Lung (tissue), 17 donors: ENCODE measurements at places on chromosomes 4 and X. TPM values are rescaled to one million over a fixed set of nuclear protein-coding genes. Genes with fewer than 3 reads are reported as not detected.

KCNIP4 gene
- polyA plus RNA-seq = not detected

HTRA3 gene
- 9.5 TPM for polyA plus RNA-seq

- DNase-seq = no peak
These were observed 21.3 kb downstream of the LRRC66 start for GRCh38 chr4:51998837-51999236.

DNA sequence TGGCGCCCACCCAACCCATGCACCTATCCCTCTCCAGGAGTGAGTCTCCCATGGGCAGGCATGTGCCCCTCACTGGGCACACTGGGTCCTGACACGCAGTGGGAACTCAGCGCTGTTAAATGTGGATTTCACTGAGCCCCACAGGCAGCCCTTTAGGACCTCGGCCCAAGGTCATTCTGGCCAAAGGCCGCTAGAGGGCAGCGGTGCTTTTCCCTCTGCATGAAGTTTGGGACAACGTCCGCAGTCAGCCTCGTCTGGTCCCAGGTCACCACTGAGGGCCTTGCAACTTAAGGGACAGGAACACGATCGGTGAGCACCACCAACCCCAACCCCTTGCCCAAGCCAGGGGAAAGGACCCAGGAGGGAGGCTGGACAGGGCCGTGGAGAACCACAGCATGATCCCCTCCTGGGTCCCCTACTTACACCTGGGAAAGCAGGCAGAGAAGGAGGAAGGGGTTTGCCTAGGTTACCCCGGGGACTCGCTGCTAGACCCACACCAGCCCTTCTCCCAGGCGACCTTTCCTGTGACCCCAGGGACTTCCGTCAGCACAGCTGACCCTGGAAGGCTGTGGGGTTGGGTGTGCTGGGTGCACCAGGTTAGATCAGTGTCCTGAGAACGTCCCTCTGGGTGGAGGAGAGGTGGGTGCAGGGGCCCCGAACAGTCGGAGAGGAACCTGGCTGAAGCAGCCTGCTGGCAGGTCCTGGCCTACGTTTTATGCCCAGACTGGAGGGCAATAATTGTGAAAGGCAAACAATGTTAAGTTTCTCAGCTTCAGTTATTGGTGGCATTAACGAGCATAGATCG is 24.0 kb downstream of the CYTL1 start:
- DNase-seq = peak; percentile 84

DNA sequence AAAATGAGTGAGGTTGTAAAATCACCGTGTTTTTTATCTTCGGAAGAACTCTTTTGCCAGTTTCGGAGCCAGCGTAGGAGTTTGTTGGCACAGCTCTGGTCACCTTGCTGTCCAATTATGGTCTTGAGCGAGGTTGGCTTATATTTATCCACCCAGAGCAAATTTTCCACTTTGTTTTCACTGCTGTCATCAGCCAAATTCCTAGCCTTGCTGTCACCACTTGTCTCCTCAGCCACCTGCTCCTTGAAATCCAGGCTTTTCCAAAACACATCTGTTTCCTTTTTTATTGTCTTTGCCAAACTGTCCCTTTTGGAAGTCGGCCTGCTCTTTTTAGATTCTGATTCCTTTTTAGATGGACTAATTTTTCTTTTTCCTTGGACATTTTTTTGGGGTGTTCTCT is 57.6 kb downstream of the RFC1 start:
- peak; percentile 23 for DNase-seq

DNA sequence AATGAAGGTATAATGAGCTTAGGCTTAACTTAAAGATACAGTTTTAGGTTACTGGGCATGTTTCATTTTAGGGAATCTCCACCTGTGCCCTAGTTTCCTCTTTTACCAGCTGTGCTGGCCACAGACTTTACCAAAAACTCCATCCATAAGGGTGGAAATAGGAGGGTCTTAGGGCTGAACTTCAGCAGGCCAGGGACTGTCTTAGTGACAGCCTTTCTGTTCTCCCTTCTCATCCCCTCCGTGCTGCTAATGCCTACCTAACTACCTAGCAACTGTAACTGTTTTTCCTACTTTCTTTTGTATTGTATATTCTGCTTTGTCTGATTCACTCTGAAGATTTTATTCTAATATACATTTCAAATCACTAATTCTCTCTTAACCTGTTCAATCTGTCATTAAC is 1375.3 kb downstream of the PCDH18 start:
- DNase-seq = no peak

GRCh38 chr4:9969526-9970398 is 51.5 kb downstream of the SLC2A9 start:
- DNase-seq = no peak

GJB1 gene
- polyA plus RNA-seq = 2.9 TPM

ZFP42 gene
- 0.35 TPM for polyA plus RNA-seq

GRCh38 chr4:169109035-169109675 is 99.1 kb upstream of the CBR4 start:
- peak; percentile 9 for DNase-seq

DNA sequence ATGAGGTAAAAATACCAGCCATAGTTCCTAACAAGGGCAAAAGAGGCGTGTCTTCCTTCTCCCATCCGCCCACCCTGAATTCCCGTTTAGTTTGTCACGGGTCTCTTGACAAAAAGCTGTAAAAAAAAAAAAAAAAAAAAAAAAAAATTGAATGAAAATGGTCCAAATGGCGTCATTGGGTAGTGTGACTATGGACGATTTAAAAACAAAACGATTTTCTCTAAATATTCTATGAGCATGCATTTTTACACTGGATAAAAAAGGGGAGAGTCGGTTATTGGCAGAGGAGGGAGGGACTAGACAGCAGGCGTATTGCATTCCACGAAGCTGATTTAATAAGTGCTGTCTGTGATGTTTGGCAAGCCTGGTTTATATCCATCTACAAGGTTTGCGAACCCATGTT is at the start of gene FAM133A:
Gene FAM133A, plus strand, starts transcription at position 338 of the 403 bp plus-strand sequence. CDS start 35,214 bp downstream, outside the sequence.
- peak; percentile 44 for DNase-seq

TDO2 gene
- 0.43 TPM for polyA plus RNA-seq

DNA sequence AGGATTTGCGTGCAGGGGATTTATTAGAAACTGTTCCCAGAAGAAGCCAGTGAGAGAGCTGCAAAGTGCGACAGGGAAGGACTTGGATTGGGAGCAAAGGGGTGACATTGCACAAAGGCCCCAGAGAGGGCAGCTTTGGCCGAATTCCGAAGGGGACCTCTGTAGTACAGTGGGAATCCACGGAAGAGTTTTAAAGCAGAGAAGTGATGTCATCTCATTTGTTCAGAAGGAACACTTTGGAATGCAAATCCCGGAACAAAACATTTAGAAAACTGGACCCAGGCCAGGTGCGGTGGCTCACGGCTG is 71.7 kb downstream of the FAM184B start:
- DNase-seq = no peak

GRCh38 chrX:118254611-118255010 is 91.3 kb upstream of the WDR44 start:
- DNase-seq = peak; percentile 44

SPIN2A gene
- polyA plus RNA-seq = 0.63 TPM

- DNase-seq = peak; percentile 75
These were observed 71.7 kb downstream of the DDX60L start for GRCh38 chr4:168408620-168409019.

- no peak for DNase-seq
These were observed 443.2 kb upstream of the FGF16 start for GRCh38 chrX:77003956-77004355.

DNA sequence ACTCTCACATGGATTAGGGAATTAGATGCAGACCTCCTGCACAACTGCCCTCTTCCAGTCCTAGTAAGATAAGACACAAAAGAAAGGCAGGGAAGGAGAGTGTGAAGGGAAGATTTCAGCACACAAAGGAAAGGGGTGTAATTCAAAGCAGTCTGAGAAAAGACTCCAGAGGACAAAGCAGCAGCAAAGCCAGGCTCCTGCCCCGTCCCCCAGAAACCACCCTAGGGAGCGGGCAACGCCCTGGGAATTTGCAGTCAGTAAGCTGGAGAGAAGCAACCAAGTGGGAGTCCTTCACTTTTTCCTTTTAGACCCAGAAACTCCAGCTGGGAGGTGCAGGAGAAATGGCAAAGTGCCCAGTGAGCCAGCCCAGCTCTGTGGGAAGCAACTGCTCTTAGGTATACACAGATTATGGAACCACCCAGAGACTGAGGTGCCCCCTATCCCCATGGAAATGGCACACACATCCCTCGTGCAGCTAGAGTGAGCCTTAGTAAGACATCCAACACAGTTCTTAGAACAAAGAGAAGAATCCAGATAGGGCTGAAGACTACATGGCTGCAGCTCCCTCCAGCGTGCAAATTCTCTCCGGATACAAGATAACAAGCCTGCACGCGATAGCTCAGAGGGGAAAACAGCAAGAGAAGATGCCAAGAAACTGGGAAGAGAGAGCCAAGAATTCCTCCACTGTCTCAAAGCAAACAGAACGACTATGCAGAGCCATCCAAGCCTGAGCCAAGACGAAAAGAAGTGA is 26.5 kb upstream of the IRAK1 start:
- DNase-seq = peak; percentile 97

GRCh38 chr4:121073004-121073435 is 685 bp upstream of the NDNF start:
- peak; percentile 89 for DNase-seq

DNA sequence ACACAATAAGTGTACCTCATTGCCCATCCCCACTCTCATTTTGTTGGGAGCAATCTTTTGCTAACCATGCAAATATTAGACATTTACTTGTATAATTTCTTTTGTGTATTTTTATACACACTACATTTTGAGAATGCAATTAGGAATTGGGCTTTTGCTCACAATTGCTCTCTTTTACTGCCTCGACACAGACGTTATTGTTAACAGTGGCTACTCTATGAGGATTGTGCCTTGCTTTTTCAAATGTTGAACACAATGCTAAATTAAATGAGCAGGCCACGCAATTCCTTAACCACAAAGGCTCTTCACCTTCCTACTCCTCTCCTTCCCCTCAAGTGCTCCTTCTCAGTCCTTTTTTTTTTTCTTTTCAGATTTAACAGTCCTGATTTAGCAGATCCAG is 42.8 kb upstream of the HPF1 start:
- no peak for DNase-seq

DNA sequence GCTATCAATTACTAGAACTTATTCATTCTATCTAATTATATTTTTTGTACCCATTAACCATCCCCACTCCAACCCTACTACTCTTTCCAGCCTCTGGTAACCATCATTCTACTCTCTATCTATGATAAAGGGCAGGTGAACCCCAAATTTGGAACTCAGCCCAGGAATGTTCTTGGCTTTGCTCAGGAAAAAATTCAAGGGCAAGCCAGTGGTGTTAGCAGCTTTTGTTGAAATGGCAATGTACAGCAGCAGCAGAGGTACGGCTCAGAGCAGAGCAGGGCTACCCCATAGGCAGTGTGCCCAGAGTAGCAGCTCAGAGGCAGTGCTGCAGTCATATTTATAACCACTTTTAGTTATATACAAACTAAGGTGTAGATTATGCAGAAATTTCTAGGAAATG is 138.2 kb downstream of the RNF150 start:
- peak; percentile 21 for DNase-seq

MAD2L1 gene
- 2.4 TPM for polyA plus RNA-seq

SPANXC gene
- not detected for polyA plus RNA-seq

DNA sequence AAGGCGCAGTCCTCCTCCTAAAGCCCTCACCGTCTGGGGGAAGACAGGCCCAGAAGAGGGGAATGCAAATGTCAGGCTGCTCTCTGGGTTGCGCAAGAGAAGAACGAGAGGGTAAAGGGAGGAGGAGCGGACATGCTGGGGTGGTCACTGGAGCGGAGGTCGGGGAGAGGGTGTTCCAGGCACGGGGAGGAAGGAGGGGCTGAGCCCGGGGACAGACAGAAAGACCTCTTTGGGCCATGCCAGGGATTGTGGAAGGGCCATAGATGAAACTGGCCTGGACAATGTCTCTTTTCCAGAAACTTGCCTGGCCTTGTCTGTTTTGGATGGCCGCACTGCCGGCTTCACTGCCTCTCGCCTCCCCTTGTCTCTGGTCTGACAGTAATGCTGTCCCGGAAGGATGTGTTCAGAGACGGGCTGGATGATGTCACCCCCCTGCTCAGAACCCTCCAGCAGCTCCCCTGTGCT is 121.0 kb downstream of the SORCS2 start:
- peak; percentile 73 for DNase-seq

- DNase-seq = no peak
These were observed 85.4 kb downstream of the FNIP2 start for GRCh38 chr4:158854236-158854635.

PDK3 gene
- polyA plus RNA-seq = 7.8 TPM

DCLK2 gene
- 1.4 TPM for polyA plus RNA-seq

GRCh38 chr4:43512253-43512652 is 619.7 kb downstream of the GRXCR1 start:
- no peak for DNase-seq
